ENCODE measurements at places on chromosomes 12 and 14.
A peak's percentile ranks its signal among the peaks of the same experiment; 100 is the strongest.

GRCh38 chr14:103679351-103679750 lies 35.9 kb downstream of the XRCC3 start:
- DNase-seq, result no peak

- no peak for DNase-seq
Measured at GRCh38 chr14:20631880-20632389, 9.6 kb downstream of the OR6S1 start.

DNA sequence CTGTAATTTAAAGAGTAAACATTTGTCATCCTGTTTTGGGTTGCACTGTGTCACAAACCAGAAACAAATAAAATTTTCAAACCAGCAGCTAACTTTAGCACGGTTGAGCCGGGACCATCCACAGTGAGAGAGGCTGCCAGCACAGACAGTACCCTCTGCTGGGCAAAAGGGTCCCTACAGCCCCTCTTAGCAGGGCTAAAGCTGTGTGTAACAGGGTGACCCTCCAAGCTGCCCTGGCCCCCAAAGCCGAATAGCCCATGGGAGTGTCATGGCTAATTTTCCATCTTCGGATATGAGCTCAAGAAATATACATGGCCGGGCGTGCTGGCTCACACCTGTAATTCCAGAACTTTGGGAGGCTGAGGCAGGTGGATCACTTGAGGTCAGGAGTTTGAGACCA lies 157.1 kb upstream of the GRIN2B start:
- DNase-seq, result no peak

- DNase-seq, result no peak
Measured at GRCh38 chr12:105113094-105113493, 5.6 kb downstream of the WASHC4 start.

GRCh38 chr12:109544955-109545531 lies 28.3 kb downstream of the MMAB start:
- DNase-seq, result no peak

DNA sequence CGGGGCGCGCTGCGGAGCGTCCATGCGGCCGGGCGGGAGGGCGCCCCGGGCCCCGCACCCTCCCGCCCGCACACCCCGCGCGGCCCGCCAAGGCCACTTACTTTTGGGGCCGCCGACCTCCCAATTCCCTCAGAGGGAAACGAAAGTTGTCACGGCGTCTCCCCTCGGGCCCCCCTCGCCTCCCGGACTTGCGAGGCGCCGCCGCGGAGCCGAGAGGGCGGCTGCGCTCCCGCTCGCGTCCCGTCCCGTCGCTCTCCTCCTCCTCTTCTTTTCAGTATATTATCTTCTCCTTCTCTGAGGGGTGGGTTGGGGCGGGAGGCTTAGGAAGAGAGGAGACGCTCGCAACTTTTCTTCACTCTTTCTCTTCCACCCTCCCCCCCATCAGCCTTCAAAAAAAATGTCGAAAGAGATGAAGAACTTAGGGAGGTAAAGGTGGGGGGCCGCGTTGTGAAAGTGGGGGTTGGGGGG lies 613 bp downstream of the DUSP16 start:
- peak; percentile 68 for DNase-seq

GRCh38 chr14:44108601-44109000 lies 398.5 kb downstream of the FSCB start:
- no peak for DNase-seq

DNA sequence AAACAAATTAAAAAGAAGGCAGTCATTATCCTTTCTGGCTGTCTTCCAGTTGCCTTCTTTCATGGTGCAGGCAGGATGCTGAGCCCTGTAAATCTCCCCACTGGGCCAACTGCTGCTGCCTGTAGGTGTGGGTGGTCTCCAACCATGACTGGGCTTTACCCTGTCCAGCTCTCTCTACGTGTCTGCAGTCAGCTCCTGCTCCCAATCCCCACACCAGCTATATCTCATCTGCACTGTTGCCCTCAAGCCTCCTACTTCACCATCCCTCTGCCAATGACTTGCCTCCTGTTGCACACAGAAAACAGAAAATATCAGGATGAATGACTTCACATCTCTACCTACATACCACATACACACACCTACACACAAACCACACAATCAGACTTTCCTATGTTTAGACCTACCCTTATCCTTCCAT lies 39.7 kb upstream of the PSMA6 start:
- no peak for DNase-seq

GRCh38 chr12:58576916-58577315 lies 343.4 kb downstream of the LRIG3 start:
- DNase-seq, result no peak

GRCh38 chr14:56294128-56294527 lies 175.9 kb downstream of the PELI2 start:
- DNase-seq, result peak; percentile 25

DNA sequence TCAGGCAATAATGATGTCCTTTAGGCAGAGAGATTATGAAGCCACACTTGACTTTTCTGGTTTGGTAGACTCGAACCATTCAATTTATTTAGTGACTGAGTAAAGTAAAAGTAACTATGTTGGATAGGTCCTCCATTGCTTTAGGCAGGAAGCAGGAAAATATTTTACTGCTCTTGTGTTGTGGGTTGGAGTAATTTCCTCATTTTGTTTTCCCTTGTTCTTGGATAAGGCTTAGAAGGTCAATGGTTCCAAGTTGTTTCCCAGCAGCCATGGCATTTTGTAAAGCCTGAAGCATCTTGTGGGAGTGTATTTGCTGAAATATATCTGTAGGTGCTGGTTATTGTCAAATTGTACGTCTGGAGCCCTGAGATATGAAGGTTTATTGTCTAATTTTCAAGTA lies 161.2 kb upstream of the SLC38A2 start:
- DNase-seq, result no peak

GRCh38 chr14:71416392-71416791 lies 509.1 kb downstream of the PCNX1 start:
- DNase-seq, result no peak

DNA sequence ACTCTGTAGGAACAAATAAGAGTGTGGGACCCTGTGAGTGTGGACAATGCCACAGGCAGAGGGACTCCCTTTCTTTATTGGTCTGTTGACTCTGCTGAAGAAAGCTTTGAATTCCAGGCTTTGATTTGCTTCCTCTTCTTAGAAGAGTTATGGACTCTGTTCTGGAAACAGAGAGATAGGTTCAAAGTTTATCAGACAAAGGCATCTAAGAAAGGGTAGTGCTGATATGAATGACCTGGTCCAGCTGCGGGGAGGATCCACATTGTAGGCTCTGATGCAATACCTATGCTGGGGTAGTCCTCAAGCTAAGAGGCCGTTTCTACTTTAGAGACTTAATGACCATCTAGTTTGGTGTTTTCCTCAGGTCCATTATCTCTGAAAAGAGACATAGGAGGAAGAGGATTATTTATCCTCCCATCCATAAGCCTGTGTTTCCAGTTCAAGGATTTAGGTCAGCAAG lies 10.7 kb upstream of the IKZF4 start:
- no peak for DNase-seq

GRCh38 chr12:58285551-58285950 lies 344.2 kb downstream of the ATP23 start:
- DNase-seq, result peak; percentile 1

DNA sequence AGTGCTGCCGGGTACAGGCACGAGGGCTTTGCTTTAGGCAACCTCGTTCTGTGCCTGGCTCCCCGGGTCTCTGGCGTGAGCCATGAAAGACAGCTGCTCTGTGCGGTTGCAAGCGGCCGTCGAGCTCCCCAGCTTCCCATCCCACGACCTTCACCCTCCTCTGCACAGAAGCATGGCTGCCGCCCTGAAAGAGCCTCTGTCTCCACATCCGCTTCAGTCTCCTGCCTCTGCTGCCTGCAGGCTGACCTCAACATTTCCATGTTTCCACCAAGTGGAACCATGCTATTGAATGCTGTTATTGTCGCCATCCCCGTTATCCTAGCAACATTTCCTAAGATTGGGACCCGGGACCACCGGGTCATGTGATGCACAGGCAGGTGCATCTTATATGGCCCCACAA lies 57.1 kb downstream of the KDM2B start:
- no peak for DNase-seq

DNA sequence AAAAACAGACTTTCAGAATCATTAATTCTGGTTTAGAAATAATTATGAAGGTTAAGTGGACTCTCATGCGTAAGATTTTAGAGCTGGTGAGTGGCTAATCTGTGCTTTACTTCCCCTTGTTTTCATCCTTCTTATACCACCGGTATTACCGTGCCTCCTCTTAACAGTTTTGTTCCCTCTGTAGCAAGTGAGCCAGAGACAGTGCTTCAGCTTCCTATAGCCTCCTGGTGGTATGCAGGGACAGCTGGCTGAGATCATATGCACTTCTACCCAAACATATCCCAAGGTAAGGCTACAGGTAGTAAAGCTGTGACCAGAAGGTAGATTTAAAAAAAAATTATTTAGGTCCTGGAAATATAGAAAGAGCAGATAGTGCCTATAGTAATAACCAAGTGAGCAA lies 55.2 kb downstream of the PDE3A start:
- DNase-seq, result no peak

- DNase-seq, result no peak
Measured at GRCh38 chr12:59867055-59867454, 271.2 kb downstream of the SLC16A7 start.

GRCh38 chr12:28223858-28224257 lies 33.6 kb downstream of the CCDC91 start:
- no peak for DNase-seq

DNA sequence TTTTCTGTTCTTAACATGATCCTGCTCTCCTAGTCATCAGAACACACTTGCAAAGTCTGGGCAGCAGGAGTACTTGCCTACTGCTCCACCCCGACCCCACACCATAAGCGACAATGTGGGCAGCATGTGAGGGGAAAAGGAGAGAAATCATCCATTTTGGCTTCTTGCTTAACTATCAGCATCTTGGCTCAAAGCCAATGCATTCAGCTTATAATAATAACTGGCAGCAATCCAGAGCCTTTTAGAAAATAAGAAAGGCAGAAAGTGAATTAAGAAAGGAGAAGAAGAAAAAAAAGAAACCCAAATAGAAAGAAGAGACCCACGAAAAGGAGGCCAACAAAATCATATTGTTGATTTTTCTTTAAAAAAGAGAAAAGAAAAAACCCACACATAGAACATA lies 930.8 kb downstream of the BCL11B start:
- no peak for DNase-seq

DNA sequence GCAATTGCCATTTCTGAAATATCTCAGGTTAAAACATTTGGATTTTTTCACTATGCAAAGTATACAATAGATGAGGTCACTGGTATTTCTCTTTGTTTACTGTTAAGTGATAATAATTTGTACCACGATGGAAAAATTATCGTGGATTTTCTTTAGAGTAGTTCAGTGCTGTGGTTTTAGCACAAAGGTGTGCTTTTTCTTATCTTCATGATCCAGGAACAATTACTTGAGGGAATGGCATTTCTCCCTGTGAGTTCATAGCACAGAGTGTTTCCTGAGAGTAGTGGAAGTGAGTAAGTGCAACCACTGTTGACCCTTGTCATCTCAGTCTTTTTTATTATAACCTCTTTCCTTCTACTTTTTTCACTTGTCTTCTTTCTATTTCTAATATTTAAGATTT lies 86.8 kb downstream of the FGD4 start:
- no peak for DNase-seq

DNA sequence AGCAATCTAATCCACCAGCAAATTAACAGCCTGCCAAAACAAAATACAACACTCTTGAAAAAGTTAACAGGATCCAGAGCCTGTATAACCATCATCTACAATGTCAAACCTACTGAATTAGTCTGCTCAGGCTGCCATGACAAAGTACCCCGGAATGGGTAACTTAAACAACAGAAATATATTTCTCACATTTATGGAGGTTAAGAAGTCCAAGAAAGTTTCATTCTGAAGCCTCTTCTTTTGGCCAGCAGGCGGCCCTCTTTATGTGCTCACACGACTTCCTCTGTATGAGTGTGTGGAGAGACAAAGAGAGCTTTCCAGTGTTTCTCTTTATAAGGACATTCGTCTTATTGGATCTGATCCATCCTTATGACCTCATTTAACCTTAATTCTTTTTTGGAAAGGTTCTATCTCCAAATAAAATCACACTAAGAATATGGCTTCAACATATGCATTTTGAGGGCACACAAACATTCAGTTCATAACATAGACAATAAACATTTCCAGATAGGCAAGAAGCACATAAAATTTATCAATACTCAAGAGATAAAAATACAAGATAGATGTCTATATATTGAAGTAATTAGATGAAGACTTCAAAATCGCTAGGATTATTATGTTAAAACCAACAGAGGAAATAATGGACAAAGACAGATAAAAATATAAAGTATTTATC lies 5.9 kb upstream of the RERG start:
- peak; percentile 50 for DNase-seq

GRCh38 chr14:78491048-78491447 lies 320.9 kb downstream of the NRXN3 start:
- peak; percentile 42 for DNase-seq

DNA sequence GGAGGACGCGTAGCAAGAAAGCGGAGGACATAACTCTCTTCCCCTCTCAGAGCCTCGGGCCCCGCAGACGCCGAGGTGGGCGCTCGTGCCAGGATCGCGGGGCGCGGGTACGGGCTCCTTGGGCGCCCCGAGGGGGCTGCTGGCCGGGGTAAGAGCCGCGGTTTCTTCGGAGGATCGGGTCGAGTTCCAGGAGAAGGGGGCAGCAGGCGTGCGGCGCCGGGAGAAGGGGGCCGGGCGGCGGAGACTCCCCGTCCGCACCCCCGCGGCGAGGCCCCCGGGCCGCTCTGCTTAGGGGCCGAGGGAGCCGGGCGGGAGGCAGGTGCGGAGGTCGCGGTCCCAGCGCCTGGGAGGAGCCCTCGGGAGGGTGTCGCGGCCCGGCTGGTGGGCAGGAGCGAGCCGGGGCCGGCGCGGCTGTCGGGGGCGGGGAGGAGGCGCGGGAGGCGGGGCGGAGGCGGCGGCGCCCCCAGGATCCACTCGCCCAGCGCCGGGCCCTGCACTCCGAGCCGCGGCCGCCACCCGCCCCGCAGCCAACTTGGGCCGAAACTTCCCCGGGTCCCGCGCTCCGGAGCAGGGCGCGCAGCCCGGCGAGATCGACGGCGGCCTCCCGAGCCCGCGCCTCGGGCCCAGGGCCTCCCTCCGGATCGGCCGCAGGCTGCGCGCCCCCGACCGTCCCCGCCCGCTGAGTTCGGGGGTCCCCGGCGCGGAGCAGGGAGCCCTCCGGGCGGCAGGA lies 64.4 kb downstream of the FBXL14 start:
- DNase-seq, result peak; percentile 36

GRCh38 chr12:104150416-104150815 lies 12.4 kb upstream of the NFYB start:
- DNase-seq, result peak; percentile 47

DNA sequence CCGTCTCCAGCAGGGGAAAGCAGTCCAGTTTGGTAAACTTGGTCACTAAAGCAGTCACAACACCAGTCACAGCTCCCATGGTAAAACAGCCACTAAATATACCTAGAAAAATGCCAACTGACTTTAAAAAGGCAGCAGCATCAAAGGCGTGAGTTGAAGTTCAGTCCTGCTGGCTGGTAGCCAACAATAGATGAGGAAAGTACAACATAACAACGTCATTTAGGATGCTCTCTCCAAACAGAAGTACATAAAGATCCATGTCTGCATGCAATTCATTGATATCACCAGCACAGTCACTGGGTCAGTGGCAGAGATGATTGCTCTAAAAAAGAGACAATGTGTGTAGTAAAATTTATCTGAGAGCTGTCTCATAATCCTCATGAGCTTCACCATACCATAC lies 59.3 kb upstream of the TMPO start:
- no peak for DNase-seq

Data from NCI-H146 (cell line).